ENCODE measurements at places on chromosomes 16 and 17.
A peak's percentile ranks its signal among the peaks of the same experiment; 100 is the strongest.

- DNase-seq, result no peak
These were observed 37.8 kb downstream of the ITGAE start for GRCh38 chr17:3762922-3763776.

DNA sequence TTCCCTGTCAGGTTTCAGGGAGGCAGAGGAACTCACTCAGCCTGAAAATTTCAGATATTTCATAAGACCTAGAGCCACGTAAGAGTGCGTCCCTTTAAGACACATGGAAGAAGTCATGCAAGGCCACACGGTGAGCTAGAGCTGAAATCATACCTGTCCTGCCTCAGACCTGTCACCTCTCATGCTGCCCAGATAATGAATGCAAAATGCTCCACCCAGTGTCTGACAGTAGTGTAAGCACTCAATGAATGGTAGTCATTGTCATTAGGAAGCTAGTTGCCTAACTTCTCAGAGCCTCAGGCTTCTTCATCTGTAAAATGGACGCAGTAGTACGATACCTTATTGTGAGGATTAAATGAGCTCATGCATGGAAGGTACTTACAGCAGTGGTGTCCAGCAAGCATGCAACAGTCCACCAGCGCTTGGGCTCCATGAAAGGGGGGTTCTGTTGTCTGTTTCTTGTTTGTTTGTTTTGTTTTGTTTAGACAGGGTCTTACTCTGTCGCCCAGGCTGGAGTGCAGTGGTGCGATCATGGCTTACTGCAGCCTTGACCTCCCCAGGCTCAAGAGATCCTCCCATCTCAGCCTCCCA, 60.7 kb downstream of the WSB1 start:
- DNase-seq, result no peak

DNA sequence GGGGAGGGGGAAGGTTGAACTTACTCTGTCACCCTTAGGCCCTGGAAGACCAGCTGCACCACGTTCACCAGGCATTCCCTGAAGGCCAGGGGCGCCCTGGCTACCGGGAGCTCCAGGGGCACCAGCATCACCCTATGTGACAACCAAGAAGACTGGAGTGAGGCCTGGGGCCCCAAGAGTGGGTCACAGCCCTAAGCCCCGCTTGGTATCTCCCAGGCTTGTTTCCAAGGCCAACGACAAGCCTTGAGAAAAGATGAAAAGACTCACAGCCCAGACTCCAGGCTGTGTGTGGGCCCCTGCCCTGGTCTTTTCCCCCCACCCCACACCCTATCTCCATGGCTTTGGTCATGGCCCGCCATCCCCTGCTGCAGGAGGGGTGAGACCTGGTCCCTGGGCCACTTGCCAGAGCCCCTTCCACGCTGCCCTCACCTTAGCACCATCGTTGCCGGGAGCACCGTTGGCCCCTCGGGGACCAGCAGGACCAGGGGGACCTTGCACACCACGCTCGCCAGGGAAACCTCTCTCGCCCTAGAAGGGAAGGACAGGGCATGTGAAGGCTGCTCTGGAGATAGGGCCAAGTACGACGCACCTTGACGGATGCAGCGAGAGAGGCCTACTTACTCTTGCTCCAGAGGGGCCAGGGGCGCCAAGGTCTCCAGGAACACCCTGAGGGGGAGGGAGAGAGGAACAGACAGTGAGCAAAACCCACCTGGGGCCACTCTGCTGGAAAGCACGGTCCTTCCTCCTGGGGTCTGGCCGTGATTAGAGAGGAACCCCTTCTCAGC, 9.9 kb downstream of the COL1A1 start:
- DNase-seq, result no peak

DNA sequence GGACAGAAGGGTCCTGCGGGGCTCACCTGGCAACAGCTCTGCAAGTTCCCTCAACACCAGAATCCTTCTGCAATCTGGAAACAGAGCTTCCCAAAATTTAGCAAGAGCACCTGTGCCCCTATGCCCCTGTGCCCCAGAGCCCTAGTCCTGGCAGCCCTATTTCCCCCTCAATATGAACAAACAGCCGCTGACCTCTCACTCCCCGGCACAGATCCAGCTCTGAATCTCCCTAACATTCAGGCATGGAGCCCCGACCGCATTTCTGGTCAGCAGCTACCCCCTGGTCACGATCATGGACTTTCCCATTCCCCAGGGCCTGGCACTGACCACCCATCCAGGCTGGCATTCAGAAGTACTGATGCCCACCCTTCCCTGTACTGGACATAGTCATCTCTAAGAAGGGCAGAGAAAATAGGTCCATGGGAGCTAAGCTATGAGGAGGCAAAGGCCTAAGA, 110.8 kb upstream of the SMURF2 start:
- DNase-seq, result peak; percentile 24

GRCh38 chr16:49542391-49542891, 168.8 kb downstream of the C16orf78 start:
- no peak for DNase-seq

GRCh38 chr17:1234455-1234854, 35.8 kb upstream of the BHLHA9 start:
- peak; percentile 43 for DNase-seq

- no peak for DNase-seq
These were observed 5.4 kb upstream of the STAC2 start for GRCh38 chr17:39231091-39231561.

GRCh38 chr17:70230850-70231640, 61.7 kb downstream of the KCNJ2 start:
- DNase-seq, result no peak

DNA sequence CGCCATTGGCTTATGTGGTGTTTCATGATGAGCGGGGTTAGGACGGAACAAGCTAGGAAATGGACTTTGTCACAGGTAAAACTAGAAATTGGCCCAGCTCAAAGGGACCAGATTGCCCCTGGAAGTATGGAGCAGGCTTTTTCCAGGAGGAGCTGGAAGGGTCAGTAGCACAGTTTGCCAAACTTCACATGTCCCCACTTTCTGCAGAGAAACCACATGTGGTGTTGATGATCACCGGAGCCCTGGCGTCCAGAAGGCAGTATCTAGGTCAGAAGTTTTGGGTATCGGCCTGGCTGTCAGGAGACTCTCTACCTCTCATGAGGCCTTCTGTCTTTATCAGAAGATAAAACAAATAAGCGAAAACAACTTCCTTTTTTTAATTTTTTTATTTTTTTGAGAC, 248.5 kb downstream of the SOX9 start:
- peak; percentile 44 for DNase-seq

DNA sequence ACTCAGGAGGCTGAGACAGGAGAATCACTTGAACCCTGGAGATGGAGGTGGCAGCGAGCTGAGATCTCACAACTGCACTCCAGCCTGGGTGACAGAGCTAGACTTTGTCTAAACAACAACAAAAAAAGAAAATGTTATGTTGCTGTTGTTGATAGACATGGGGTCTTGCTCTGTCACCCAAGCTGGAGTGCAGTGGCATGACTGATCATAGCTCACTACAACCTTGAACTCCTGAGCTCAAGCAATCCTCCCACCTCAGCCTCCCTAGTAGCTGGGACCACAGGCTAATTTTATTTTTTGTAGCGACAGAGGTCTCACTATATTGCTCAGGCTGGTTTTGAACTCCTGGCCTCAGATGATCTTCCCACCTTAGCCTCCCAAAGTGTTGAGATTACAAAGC, 20.0 kb downstream of the FBXO47 start:
- no peak for DNase-seq

GRCh38 chr17:17132746-17133145, 73.4 kb downstream of the PLD6 start:
- DNase-seq, result no peak

GRCh38 chr16:1194665-1195392, 30.2 kb downstream of the TPSG1 start:
- DNase-seq, result peak; percentile 69

GRCh38 chr17:20941872-20942271, 100.9 kb downstream of the USP22 start:
- no peak for DNase-seq
